ENCODE measurements at places on chromosomes 2 and 18.

DNA sequence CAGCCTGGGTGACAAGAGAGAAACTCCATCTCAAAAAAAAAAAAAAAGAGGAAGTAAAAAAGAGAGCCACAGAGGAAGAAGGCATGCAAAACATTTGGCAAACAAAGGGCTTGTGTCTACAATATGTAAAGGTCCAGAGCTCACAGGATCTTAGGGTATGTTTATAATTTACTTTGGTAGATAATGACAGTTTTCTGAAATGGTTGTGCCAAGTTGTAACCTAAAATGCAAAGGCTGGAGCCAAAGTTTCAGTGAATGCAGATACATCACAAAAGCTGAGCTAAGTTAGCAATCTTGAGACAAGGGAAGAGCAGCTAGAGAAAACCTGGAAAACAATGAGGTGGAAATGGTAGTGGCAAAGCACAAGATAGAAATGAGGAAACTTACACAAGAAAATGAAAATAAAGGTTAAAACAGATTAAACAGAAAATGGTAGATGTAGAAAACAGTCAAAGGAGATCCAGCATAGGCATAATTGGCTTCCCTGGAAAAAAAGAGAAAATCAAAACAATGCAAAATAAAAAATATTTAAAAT is 77.5 kb upstream of the HK2 start:
- DNase-seq, result peak; percentile 56

DNA sequence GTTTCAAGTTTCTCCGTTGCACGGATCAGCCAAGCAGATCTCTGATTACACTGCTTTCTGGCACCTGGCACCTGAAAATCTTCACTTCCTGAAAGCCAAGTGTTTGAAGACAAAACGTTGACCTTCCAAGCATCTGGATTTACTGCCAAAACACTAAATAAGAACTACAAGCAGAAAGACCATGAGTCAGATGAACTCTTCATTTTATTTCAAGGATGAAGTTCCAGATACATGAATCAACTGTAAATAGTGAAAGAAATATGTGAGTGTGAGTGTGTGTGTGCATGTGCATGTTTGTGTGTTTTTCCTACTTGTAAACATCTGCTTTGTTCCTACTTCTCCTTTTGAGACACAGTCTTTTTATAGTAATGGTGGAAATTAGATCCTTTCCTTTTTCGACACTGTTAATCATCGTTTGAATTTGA is 60.0 kb upstream of the DTNA start:
- DNase-seq, result no peak

DNA sequence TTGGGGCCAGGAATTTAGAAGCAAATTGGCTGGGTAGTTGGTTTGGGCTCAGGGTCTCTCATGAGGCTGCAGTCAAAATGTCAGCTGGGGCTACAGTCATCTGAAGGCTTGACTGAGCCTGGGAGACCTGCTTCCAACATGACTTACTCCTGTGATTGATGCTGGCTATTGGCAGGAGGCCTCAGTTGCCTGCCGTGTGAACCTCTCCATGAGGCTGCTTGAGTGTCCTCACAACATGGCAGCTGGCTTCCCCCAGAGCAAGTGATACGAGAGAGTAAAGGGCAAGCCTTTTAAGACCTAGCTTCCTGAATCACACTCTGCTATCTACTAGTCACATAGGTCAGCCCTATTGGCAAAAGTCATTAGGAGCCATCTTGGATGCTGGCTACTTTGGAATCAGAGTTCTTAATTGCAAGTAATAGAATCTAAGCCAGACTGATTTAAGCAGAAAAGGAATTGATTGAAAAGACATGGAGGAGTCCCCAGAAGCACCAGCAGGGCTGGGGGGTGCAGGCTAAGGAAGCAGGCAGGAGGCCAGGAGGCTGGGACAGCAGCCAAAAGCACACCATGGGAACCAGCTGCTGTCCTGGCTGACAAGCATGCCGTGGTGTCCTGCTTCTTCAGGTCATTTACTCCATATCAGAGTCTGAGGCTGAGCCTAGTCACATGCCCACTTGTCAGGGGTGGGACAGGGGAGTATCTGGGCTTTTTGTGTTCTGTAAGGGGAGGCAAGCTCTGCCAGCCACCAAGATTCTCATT is 7.8 kb upstream of the GIGYF2 start:
- peak; percentile 13 for DNase-seq

- no peak for DNase-seq
Observed at GRCh38 chr2:221272729-221273128, 299.4 kb downstream of the EPHA4 start.

DNA sequence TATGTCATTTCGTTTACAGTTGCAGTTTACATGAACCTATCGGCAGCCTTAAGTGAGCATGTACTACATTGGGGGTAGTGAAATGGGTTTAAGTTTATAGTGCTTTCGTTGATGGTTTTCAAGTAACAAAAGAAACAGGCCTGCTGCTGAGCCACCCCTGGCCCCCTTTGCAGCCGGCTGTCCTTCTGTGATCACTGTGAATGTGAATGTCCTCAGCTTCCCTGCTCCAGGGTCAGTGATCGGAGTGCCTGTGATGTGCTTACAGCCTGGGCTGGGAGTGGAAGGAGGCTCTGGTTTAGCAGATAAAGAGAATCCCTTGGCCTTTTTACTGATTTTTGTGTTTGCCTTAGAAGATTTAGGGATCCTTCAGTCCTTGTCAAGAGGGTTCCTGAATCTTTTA is 154.2 kb downstream of the FAM210A start:
- DNase-seq, result no peak

DNA sequence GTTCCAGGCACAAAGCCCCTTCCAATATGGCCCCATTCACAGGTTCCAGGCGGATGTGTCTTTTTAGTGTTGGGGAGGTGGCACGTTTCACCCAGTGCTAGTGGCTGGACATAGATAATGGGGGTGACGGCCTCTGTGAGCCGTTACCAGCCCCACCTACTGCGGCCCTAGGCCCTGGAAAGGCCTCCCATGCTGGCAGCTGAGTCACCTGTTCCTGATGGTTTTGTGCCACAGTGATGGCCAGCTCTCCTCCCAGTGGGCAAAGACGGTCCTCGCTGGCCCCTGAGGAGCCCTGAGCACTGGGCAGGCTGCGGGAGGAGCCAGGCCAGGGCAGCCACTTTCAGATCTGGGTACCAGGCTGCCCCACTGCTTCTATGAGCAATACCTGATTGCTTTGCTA is 40.0 kb upstream of the GPC1 start:
- DNase-seq, result no peak

DNA sequence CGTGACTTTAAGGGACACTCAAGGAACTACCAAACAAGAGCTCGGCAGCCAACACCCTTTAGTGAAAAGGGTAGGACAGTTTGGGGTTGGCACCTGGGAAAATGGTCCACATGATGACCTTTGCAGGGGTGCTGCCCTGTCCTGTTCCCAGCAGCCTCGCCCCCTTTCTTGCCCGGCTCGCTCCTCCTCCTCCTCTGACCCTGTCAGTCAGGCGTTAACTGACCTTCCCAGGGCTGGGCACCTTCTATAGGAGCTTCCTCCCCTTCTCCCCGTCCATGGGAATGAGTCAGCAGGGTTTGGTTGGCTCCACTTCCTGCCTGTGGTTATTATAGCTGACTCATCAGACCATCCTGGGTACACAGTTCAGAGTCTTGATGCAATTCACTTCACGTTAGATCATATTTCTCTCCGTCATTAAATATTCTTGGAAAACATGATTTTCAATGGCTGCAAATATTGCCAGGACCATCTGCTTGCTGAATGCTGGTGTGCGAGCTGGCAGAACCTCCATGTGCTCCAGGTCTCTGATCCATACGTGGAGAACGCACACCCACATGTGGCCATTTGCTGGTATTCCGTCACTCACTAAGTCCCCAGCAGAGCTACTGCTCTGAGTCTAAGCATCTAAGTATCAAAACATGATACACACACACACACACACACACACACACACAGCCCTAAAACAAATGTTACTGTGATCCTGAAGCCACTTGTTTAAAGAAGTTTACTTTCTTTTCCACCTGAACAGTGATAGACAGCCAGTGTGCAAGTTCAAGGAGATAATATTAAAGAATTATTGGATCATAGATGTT is 185.0 kb downstream of the ANAPC1 start:
- peak; percentile 97 for DNase-seq

DNA sequence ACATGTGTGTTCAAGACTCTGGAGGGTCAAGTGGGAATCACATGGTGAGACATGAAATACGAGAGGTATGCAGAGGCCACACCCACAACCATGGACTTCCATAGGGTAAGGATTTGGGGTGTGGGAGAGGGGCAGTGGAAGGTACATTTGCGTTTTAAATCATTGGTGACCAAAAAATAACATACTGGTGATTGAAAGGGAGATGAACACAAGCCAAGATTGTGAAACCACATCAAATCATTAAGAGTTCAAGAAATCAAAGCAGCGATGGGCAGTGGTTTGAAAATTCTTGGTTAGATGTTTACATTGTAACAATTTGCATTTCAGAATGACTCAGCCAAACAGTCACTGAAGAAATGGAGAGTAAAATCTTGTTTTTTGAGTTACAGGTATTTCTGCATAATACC is 1.9 kb upstream of the CABYR start:
- DNase-seq, result no peak

DNA sequence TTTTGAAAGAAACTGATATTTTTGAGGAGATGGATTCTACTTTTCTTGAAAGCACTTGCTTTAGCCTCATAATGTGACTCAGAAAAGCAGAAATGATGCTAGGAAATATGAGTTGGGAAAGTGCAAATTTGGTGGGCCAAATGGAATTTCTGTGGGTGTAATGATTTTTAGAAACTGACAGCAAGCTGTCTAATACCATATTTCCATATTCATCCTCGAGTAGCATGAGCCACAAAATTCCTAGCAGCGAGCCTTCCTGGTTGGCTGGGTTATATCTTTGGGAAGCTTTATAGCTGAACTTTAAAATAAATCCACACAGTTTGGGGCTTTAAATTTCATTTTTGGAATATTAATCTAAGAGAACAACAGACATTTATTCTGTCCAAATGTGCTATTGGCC is 190.0 kb downstream of the DSC3 start:
- DNase-seq, result no peak

DNA sequence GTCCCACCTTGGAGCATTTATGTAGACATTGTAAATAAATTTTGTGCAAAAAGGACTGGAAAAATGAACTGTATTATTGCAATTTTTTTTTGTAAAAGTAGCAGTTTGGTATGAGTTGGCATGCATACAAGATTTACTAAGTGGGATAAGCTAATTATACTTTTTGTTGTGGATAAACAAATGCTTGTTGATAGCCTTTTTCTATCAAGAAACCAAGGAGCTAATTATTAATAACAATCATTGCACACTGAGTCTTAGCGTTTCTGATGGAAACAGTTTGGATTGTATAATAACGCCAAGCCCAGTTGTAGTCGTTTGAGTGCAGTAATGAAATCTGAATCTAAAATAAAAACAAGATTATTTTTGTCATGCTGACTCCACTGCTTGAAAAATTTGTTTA is 137.5 kb downstream of the MEIS1 start:
- no peak for DNase-seq

DNA sequence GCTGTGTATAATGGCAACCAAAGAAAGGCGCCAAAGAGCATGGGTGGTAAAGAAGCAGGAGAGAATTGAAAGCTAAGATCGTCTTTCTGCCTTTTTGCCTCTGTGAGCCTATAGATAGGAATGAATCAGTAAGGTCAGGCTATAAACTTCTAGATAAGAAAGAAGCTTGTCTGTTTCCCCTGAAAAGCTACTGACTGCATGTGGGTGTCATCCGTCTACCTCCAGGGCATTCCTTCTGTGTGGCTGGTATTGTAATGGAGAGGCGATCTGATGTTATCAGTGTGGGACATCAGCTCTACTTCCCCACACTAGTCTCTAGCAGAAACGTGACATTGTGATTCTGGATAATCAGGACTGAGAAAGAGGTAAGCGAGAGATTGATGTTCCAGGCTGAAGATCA is 63.4 kb upstream of the PLA2R1 start:
- no peak for DNase-seq

- DNase-seq, result no peak
Observed at GRCh38 chr2:237967463-237967951, 693 bp downstream of the UBE2F start.

DNA sequence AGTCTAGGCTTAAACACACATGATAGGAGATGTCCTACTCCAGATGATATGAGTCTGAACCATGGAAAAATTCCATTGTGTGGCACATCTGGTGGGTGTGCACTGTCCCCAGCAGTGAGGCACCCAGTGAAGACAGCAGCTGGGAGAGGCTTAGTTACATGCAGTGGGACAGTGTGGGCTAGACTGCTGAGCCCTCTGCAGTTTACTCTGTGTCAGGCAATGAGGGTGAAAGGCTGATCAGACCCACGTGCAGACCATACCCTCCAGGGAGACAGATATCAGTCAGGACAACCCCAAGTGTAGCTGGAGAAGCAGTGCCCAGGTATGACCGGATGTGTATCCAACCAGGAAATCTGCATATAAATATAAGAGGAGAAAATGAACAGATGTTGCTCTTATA is 13.4 kb downstream of the IL37 start:
- DNase-seq, result peak; percentile 13
